ENCODE measurements at places on chromosomes 7 and 10. TPM values are rescaled to one million over a fixed set of nuclear protein-coding genes. Genes with fewer than 3 reads are reported as not detected.

GRCh38 chr7:50367100-50367499 is 62.6 kb downstream of the IKZF1 start:
- H3K4me1 ChIP-seq: peaks cover 76% of the 10 kb centered on the region
- peaks cover 87% of the 10 kb centered on the region for H3K36me3 ChIP-seq
- DNase-seq: no peak
- peak overlapping the region; percentile 73 for H3K27ac ChIP-seq

DNA sequence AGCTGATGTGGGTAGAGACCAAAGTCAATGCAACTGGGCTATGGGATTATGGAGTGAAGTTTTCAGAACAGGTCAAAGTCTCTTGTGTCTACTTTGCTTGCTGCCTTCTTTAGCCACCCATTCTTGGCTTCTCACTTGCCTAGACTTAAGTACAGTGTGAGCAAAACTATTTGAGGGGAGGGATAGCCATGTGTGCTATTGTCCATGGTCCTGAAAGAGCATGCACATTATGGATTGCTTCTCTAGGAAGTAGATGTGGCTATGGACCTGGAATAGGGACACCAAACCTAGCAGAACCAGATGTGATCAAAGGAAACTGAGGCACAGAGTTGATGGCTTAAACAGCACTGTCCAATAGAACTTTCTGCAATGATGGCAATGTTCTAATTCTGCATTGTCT is 81.9 kb upstream of the ZNF800 start:
- H3K27me3 ChIP-seq: no peaks in the 10 kb centered on the region
- no peaks in the 10 kb centered on the region for H3K36me3 ChIP-seq
- DNase-seq: no peak
- no peak overlapping the region for H3K4me3 ChIP-seq

GRCh38 chr7:4713183-4713784 is 31.2 kb downstream of the FOXK1 start:
- no peaks in the 10 kb centered on the region for H3K27me3 ChIP-seq
- DNase-seq: no peak
- no peak overlapping the region for H3K27ac ChIP-seq
- peaks cover 5% of the 10 kb centered on the region for H3K36me3 ChIP-seq
- H3K4me1 ChIP-seq: peaks cover 53% of the 10 kb centered on the region

- DNase-seq: no peak
- H3K4me3 ChIP-seq: no peak overlapping the region
- no peaks in the 10 kb centered on the region for H3K36me3 ChIP-seq
- no peaks in the 10 kb centered on the region for H3K27me3 ChIP-seq
These were observed 733.0 kb downstream of the CCSER2 start for GRCh38 chr10:85061401-85061800.

DNA sequence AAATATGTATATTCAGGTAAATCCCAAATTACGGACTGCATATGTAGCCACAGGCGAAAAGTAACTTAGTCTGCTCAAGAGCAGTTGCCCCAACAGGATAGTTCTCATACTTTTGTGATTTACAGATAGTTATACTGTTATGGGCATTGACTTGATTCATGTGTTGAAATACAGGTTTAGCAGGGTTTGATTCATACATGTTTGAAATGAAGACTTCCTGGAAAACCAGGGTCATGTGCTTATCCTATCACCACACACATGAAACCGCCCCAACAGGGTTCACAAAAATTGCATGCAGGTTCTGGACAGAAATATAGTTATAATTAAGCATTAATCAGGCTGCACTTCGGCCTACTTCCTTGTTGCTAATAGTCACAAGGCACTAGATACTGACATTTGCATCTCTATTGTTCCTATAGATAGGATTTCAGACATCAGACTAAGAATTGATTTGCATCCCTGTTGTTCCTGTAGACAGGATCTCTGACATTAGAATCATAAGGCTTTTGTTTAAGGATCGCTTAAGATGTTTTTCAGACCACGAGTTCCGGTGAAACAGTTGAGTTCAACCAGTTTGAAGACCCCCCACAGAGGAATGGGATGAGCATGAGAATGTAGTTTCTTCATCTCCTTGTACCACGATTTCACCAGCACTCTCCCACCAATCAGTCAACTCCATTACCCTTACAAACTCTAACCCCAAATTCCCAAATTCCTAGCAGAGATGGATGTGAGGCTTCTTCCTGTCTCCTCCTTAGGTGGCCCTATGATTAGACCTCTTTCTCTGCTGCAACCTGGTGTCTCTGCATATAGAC is 2.0 kb upstream of the ZNF398 start:
- peaks cover 44% of the 10 kb centered on the region for H3K4me1 ChIP-seq
- no peak overlapping the region for H3K27ac ChIP-seq
- H3K36me3 ChIP-seq: no peaks in the 10 kb centered on the region
- H3K4me3 ChIP-seq: no peak overlapping the region
- DNase-seq: no peak

DNA sequence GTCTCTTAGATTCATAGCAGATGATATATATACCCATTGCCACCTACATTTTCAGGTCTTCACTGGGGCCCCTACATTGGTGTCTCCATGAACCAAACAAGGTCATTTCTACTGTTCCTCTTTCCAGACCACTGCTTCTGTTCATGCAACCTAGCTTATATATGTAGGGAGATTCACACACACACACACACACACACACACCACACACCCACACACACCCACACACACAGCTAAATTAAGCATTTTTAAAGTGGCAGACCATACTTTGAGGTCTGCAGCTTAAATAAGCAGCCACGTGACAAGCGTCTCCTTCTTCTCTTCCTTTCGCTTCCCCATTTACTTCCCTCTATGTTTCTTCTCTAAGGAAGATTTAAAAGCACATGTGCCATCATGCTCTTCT is 70.0 kb upstream of the CC2D2B start:
- no peaks in the 10 kb centered on the region for H3K27me3 ChIP-seq
- no peak for DNase-seq
- H3K4me1 ChIP-seq: no peaks in the 10 kb centered on the region
- no peak overlapping the region for H3K4me3 ChIP-seq
- H3K36me3 ChIP-seq: no peaks in the 10 kb centered on the region

DNA sequence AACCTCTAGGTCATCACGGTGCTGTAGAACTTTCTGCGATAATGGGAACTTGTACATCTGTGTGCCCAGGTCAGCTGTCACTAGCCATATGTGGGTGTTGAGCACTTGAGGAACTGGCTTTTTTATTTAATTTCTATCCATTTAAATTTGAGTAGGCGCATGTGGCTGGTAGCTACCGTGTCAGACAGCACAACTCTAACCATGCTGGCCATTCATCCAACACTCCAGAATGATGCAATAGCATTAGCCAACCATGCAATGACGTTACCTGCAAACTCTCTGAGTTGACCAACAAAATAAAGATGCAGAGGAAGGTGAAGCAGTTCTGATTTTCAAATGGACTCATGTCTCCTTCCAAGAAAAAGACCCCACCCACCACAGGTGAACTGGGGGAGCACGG is 24.4 kb upstream of the CHST15 start:
- H3K36me3 ChIP-seq: no peaks in the 10 kb centered on the region
- H3K4me1 ChIP-seq: peaks cover 6% of the 10 kb centered on the region
- H3K27me3 ChIP-seq: no peaks in the 10 kb centered on the region
- no peak overlapping the region for H3K4me3 ChIP-seq

- no peaks in the 10 kb centered on the region for H3K4me1 ChIP-seq
- no peaks in the 10 kb centered on the region for H3K27me3 ChIP-seq
- H3K36me3 ChIP-seq: no peaks in the 10 kb centered on the region
- no peak overlapping the region for H3K27ac ChIP-seq
- DNase-seq: no peak
These were observed 42.8 kb downstream of the SPOCK2 start for GRCh38 chr10:72045586-72045985.

DNA sequence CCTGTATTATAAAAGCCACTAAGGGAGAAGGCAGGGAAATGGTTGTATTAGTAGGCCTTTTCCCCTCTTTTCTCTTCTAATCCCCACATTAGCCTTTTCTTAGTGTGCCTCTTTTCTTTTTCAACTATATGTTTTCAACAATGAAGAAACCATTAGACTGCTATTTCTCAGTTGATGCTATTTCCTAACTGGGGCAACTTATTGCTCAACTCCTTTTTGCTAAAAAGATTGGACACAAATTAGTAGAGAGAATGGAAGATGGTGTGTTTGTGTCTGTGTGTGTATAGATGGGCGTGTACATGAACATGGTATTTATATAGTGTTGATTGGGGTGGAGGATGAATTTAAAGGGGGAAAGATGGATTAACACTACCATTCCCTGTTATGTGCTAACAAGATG is 28.4 kb downstream of the TBC1D12 start:
- no peak overlapping the region for H3K27ac ChIP-seq
- H3K4me3 ChIP-seq: no peak overlapping the region
- no peak for DNase-seq
- no peaks in the 10 kb centered on the region for H3K36me3 ChIP-seq
- H3K4me1 ChIP-seq: no peaks in the 10 kb centered on the region

DNA sequence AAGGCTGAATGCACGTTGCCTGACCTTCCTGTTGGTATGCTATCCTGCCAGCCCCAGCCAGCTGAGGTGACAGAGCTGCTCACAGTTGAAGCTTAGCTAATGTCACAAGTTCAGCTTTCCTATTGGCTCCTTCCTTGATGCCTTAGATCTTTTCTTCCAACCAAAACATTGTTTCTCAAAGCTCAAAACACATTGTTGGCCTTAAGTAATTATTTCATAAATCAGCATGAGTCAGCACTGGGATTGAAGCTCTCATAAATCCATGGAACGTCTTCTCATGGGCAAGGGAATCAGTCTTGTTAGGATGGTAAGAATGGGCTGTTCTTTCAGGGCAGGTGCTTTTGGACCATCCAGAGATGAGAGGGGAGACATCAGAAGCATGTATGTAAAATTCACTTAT is 128.1 kb upstream of the SAMD8 start:
- no peak overlapping the region for H3K4me3 ChIP-seq
- H3K27me3 ChIP-seq: no peaks in the 10 kb centered on the region
- H3K27ac ChIP-seq: no peak overlapping the region
- H3K4me1 ChIP-seq: no peaks in the 10 kb centered on the region
- no peak for DNase-seq
- H3K36me3 ChIP-seq: peaks cover 42% of the 10 kb centered on the region

GRCh38 chr7:130996833-130997231 is 262.8 kb upstream of the KLF14 start:
- peak overlapping the region; percentile 0 for H3K4me3 ChIP-seq
- H3K36me3 ChIP-seq: peaks cover 38% of the 10 kb centered on the region
- H3K27ac ChIP-seq: no peak overlapping the region
- peak; percentile 34 for DNase-seq
- no peaks in the 10 kb centered on the region for H3K27me3 ChIP-seq

DNA sequence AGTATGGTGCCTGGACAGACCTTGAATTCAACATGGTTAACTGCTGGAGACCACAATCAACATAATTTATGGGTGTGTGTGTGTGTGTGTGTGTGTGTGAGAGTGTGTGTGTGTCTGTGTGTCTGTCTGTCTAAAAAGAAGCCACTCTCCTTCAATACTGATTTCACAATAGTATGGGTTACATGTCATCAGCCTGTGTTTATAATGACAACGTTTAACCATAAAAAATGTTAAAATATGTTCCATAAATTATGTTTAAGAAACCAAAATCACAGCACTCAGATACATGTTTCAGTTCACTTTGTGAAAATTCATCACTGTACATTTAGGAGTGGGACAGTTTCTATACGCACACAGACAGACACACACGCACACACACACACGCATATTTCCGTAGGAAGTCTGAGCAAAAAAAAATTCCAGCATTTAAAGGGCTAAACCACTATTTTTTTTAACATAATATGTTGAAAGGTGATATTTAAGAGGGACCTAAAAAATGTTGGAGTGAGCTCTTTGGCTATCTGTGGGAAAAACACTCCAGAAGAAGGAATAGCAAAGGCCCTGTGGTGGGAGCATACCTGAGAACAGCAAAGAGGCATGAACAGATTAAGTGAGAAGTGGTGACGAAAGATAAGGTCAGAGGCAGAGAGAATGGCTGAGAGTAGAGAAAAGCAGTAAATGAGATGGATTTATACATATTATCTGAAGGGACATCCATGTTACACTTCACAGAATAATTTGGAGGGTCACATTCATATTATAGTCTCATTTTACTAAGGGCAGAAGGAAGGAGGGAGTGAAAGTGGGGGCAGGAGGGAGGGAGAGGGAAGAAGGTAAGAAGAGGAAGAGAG is 10.9 kb downstream of the PDZD8 start:
- H3K27me3 ChIP-seq: no peaks in the 10 kb centered on the region
- no peak overlapping the region for H3K4me3 ChIP-seq
- DNase-seq: no peak
- H3K27ac ChIP-seq: no peak overlapping the region

DNA sequence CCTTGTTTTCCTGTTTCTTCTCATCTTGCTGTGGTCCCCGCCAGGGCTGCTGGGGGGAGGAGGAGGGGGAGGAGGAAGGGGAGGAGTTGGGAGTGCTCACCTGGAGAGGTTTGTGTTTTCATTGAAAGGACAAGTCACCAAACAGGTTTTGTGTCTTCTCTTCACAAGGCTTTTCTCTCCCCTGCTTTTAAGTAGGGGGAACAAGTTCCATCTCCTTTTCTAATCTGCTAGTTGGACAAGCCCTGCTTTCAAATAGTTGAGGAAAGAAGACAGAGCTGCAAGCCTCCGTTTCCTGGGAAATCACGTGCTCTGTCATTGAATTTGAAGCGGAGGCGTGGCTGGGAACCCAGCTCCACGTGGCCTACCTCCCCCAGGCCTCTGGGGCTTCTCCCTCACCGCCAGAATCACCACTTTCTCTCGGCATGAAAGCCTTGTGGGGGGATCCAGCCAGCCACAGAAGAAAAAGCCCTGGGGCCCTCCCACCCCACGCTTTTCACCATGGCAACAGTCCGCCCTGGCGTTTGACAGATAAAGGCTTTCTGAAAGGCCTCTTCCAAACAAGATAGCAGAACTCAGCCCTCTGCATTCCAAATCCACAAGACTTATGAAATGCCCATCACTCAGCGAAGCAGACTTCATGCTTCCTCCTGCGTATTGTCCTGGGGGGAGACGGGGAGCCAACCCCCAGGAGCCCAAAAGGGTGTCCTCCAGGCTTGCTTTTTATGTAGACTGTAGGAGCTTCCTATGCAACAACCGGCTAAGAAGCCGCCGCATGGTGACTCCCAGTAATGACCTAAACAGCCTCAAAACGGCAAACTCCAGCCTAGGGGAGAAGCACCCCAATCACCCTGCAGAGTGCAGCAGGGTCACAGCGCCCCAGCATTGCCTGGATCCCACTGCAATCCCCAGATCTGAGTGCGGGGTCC is 51.7 kb downstream of the PROSER2 start:
- no peak overlapping the region for H3K4me3 ChIP-seq
- DNase-seq: no peak
- no peaks in the 10 kb centered on the region for H3K27me3 ChIP-seq
- H3K4me1 ChIP-seq: peaks cover 30% of the 10 kb centered on the region
- no peak overlapping the region for H3K27ac ChIP-seq

GRCh38 chr10:73019100-73019499 is 64.5 kb upstream of the PLA2G12B start:
- no peaks in the 10 kb centered on the region for H3K4me1 ChIP-seq
- H3K27me3 ChIP-seq: no peaks in the 10 kb centered on the region
- H3K4me3 ChIP-seq: no peak overlapping the region
- no peak overlapping the region for H3K27ac ChIP-seq
- DNase-seq: no peak
- peaks cover 42% of the 10 kb centered on the region for H3K36me3 ChIP-seq

- no peak overlapping the region for H3K4me3 ChIP-seq
- no peak for DNase-seq
- H3K36me3 ChIP-seq: no peaks in the 10 kb centered on the region
These were observed 154.0 kb upstream of the C7orf33 start for GRCh38 chr7:148436571-148436970.

TRPV5 gene
- total RNA-seq: not detected

PHKG1 gene
- total RNA-seq: 11.5 TPM

LEP gene
- total RNA-seq: not detected

ZNF503 gene
- 0.47 TPM for total RNA-seq

TRIM74 gene
- total RNA-seq: 4.4 TPM

ANKRD61 gene
- total RNA-seq: not detected
